ENCODE measurements at places on chromosomes 6 and 20. TPM values are rescaled to one million over a fixed set of nuclear protein-coding genes. Genes with fewer than 3 reads are reported as not detected.

PAX1 gene
- not detected for total RNA-seq

GRCh38 chr20:13960525-13960924 is 29.9 kb downstream of the SEL1L2 start:
- no peak for DNase-seq

DNA sequence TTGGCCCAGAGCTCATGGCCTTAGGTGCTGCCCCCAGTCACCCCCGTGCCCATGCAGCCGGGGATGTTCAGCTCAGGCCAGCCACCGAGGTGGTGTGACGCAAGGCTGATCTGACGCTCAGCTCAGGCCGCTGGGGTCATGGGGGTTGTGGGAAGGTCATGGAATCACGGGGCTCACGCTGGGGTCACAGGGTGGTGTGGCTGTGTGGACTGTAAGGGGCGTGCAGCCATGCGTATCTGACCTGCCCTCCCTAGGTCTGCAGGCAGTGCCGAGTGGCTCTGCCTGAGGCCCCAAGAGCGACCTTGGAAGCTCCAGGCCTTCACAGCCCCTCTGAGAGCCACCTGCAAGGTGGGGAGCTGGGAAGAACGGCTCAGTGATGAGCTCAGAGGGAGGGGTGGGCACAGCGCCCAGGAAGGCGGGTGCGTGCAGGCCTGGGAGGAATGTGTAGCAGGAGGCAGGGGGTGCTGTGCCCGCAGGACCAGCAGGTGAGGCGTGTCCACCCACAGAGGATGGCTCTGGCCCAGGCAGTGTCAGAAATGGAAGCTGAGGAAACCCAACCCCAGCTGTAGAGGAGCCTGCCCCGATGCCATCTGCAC is 27.8 kb downstream of the CHRNA4 start:
- DNase-seq, result no peak

SLCO4A1 gene
- total RNA-seq, result 85.3 TPM

DNA sequence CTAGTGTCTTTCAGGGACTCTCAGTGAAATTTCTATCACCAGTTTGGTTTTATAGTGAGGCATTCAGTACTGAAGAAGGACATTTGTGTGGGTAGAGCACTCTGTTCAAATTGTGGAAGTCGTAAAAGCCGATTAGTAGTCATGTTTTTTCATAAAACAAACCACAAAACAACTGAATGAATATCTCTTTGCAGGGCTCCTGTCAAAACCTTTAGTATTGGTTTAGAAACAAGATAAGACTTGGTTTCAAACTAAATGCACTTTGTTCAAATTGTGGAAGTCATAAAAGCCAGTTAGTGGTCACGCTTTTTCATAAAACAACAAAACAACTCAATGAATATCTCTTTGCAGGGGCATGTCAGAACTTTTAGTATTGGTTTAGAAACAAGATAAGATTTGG is 23.8 kb downstream of the ADGRF4 start:
- no peak for DNase-seq

GABBR1 gene
- total RNA-seq, result 40.4 TPM

DNA sequence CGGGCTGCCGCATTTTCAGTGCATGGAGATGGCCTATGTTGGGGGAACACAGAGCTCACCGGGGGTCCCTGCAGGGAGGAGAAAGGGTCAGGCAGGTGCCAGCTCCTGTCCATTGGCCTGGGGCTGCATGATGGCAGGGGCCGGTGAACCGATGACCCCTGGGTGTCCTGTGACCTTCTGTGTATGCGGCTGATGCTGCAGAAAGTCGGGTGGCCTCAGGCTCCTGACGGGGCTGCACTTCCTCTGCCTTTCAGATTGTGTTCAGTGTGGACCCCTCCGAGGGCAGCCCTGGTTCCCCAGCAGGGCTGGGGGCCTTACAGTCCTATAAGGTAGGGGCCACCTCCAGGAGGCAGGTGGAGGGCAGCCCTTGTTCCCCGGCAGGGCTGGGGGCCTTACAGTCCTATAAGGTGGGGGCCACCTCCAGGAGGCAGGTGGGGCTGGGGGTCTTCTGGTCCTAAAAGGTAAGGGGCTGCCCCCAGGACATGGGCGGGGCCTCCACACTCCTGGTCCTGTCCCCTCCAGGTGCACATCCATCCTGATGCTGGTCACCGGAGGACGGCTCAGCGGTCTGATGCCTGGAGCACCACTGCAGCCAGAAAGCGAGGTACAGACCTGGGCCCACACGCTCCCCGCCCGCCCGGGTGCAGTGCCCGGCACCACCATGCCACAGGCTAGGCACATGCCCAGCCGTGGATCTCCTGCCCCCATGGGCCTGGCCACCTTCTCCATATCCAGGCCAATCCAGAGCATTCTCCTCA is 11.0 kb upstream of the TNFRSF6B start:
- DNase-seq, result no peak

- DNase-seq, result no peak
Measured at GRCh38 chr20:53741726-53742028, 148.0 kb upstream of the ZNF217 start.

- no peak for DNase-seq
Measured at GRCh38 chr6:154356690-154357089, at the start of gene IPCEF1. Gene IPCEF1, minus strand, starts transcription at chr6:154356803. Its CDS starts 90,856 bp downstream, at chr6:154265947.

GRCh38 chr20:50260479-50261221 is 70.0 kb downstream of the CEBPB start:
- no peak for DNase-seq

DNA sequence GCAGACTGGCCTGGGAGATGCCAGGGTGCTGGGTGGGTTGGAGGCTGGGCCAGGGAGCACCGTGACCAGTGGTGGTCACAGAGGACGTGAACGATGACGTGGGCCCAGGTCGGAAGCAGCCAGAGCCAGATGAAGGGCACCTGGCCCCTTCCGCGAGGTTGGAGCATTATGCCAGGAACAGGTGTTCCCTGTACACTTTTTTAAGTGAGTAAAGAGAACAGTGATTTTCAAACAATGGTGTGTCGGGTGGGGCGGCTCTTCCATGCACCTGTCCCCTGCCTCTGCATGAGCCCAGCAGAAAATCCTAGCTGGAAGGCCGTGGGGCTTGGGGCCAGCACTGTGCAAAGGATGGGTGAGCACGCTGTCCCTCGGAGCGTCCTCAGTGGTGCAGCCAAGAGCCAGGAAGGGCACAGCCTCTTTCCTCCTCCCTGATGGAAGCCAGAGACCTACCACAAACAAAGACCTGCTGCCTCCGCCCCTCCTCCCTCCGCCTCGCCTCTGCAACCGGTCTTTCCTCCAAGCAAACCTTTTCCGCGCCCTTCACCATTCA is 350.5 kb downstream of the ZFAND3 start:
- peak; percentile 58 for DNase-seq

GRCh38 chr6:121506761-121507754 is 71.6 kb downstream of the GJA1 start:
- no peak for DNase-seq

GRCh38 chr6:90078513-90079289 is 184.4 kb downstream of the GJA10 start:
- DNase-seq, result no peak

PPP1R14C gene
- total RNA-seq, result 37.0 TPM

DNA sequence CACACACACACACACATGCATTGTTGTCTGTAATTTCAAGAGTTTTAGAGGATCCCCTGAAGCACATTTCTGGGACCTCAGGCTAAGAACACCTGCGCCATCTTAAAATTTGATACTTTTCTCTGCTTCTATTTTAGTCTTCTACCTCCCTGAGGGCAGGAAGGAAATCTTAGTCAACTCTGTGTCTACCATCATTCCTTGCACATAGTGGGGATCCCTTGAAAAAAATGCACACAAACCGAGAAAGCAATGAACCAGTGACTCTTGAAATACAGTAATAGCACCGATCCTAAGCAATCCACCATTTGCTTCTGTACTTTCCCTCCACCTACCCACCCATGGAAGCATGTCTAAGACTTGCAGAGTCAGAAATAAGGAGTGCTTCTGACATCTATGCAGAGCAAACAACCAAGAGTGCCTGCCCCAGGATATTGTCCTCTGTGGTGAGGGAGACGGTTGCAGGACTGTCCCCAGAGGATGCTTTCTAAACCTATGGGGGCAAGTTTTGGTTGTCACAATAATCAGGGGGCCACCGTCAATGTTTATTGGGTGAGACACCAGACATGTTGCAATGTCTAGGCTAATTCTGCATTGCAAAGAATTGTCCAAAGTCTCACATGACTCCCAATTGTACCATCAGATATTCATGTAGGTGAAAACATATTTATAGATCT is 208.0 kb upstream of the TAB2 start:
- DNase-seq, result no peak

DNA sequence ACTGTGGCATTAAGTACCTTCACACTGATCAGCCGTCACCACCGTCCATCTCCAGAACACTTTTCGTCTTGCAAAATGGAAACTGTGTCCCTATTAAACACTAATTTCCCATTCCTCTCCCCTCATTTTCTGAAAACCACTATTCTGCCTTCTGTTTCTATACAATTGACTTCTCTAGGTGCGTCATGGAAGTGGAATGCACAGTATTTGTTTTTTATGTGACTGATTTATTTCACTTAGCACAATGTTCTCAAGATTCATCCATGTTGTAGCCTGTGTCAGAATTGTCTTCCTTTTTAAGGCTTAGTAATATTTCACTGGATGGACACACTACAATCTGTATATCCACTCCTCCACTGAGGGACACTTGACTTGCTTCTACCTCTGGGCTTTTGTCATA is 53.8 kb upstream of the PDE10A start:
- DNase-seq, result no peak

DNA sequence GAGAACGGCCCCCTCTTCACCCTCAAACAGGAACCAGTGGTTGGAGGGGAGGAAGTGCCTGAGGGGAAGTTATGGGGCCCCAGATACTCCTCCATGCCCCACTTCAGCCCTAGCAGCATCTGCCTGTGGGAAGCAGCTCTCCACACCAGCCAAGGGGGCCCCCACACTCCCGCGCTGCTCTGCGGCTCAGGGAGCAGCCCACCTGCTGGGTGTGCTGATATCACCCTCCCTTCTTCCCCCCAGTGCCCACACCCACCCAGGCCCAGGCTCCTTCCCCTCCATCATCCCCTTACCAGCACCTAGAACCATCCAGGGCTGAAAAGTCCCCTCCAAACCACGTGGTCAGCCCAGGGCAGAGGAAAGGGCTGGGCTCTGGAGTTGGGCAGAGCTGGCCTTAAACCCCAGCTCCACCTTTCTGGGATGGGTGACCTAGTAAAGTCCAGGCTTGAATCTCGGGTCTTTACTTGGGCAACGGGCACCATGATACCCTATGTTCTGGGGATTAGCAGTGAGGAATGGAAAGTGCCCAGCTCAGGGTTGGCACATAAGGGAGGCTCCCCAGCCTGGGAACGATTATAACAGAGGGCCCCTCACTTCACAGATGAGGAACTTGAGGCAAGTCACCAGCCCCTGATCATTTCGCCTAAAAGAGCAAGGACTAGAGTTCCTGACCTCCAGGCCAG is 663 bp downstream of the LST1 start:
- DNase-seq, result peak; percentile 24

CDC40 gene
- 16.5 TPM for total RNA-seq

GRCh38 chr20:61092251-61092650 is 159.8 kb upstream of the CDH4 start:
- no peak for DNase-seq
